Progenitor cell of endocrine pancreas (in vitro differentiated cells): ENCODE measurements at places on chromosomes 1 and 21. TPM values are rescaled to one million over a fixed set of nuclear protein-coding genes. Genes with fewer than 3 reads are reported as not detected.

P3H1 gene
- total RNA-seq: 68.6 and 72.9 TPM in 2 replicates

UBL4B gene
- 0.20 TPM in 1 of 2 replicates, not detected in the other for total RNA-seq

SH2D2A gene
- not detected in 2 replicates for total RNA-seq

HENMT1 gene
- total RNA-seq: 5.9 and 9.1 TPM in 2 replicates

DISC1 gene
- total RNA-seq: 5.2 and 6.1 TPM in 2 replicates

CLEC20A gene
- total RNA-seq: not detected in 2 replicates

NCF2 gene
- total RNA-seq: 0.67 and 1.7 TPM in 2 replicates

ZNF593OS gene
- total RNA-seq: not detected in 2 replicates

CYP4A22 gene
- total RNA-seq: not detected in 2 replicates

GRCh38 chr21:39317134-39318090 is 4.0 kb upstream of the BRWD1 start:
- H3K36me3 ChIP-seq: peaks cover 1% of the 10 kb centered on the region
- H3K27ac ChIP-seq: no peak overlapping the region
- no peak for DNase-seq
- H3K27me3 ChIP-seq: no peaks in the 10 kb centered on the region
- peaks cover 2% of the 10 kb centered on the region for H3K4me1 ChIP-seq

DNA sequence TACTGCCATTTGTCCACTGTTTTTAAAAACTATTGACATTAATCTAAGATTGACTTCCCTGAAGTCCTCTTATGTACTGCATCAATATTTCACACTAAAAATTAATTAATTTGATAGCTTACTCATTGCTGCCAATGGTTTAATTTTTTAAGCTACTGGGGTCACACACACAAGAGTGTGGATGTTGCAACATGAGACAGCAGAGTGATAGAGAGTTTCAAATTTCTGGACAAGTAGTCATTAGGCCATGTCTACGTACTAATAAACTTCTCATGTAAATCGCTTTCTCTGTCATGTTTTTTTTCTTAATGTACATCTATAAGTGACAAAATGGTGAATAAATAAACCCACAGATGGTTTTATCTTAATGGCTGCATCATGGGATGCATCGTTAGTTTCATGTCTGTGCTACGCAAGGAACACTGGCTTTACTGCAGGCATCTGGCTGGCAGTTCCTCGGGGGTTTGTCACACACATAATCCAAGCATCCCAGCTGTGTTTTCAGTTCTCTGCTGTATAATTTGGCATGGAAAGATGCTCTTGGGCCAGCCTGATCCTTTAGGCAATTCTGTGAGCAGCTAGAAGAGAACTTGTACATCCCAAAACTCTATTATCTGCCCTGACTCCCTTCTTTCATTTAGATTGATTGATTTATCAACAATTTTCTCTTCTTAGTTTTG is 16.4 kb upstream of the CHODL start:
- no peak for DNase-seq
- no peaks in the 10 kb centered on the region for H3K36me3 ChIP-seq
- H3K4me3 ChIP-seq: no peak overlapping the region
- H3K4me1 ChIP-seq: no peaks in the 10 kb centered on the region

DNA sequence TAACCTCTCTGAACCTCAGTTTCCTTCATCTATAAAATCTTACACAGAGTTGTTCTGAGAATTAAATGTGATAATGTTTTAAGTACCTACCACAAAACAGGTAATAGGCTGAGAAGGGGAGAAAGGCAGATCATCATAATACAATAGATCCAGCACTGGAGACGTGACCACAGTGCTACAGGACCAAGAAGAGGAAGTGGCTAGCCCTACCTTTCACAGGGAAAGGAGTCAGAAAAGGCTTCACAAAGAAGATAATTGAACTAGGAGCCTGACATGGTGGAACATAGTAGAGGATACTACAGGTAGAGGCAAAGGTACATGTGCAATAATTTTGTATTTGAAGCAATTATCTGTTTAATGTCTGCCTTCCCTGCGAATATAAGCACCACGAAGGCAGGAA is 45.1 kb downstream of the ERI3 start:
- no peak overlapping the region for H3K27ac ChIP-seq
- H3K4me3 ChIP-seq: no peak overlapping the region
- peaks cover 31% of the 10 kb centered on the region for H3K4me1 ChIP-seq
- no peak for DNase-seq
- no peaks in the 10 kb centered on the region for H3K27me3 ChIP-seq
- peaks cover 38% of the 10 kb centered on the region for H3K36me3 ChIP-seq

DNA sequence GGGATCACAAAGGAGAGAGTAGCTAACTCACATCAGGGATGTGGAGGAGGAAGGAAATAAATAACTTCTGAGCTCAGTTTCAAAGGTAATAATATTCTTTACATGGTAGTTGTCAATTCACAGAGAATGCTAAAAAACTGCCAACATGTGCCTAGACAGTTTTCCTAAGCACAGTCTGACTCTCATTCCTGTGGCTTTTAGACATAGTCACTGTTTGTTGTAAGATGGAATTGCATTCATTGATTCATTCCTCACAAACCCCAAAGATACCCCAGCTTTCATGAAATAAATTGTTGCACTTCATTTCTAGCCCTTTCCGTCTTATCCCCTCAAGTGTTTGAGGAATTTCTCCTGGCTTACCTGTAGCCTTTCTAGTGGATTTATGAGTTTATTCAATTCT is 263.9 kb downstream of the NTNG1 start:
- H3K27ac ChIP-seq: no peak overlapping the region
- no peaks in the 10 kb centered on the region for H3K27me3 ChIP-seq

- H3K27ac ChIP-seq: peak overlapping the region; percentile 57
- H3K27me3 ChIP-seq: peaks cover 26% of the 10 kb centered on the region
- H3K4me1 ChIP-seq: peaks cover 15% of the 10 kb centered on the region
- no peak overlapping the region for H3K4me3 ChIP-seq
Observed at GRCh38 chr1:30787856-30788495, 30.4 kb upstream of the LAPTM5 start.

- H3K4me3 ChIP-seq: no peak overlapping the region
- H3K27me3 ChIP-seq: peaks cover 6% of the 10 kb centered on the region
- no peak for DNase-seq
- no peak overlapping the region for H3K27ac ChIP-seq
- no peaks in the 10 kb centered on the region for H3K36me3 ChIP-seq
- peaks cover 9% of the 10 kb centered on the region for H3K4me1 ChIP-seq
Observed at GRCh38 chr1:116287341-116288200, 85.5 kb upstream of the ATP1A1 start.

GRCh38 chr1:91501523-91501851 is 836 bp downstream of the CDC7 start:
- H3K36me3 ChIP-seq: no peaks in the 10 kb centered on the region
- no peak overlapping the region for H3K4me3 ChIP-seq
- H3K4me1 ChIP-seq: peaks cover 25% of the 10 kb centered on the region
- no peaks in the 10 kb centered on the region for H3K27me3 ChIP-seq
- H3K27ac ChIP-seq: no peak overlapping the region

- no peak overlapping the region for H3K27ac ChIP-seq
- H3K36me3 ChIP-seq: no peaks in the 10 kb centered on the region
- no peak overlapping the region for H3K4me3 ChIP-seq
- no peaks in the 10 kb centered on the region for H3K4me1 ChIP-seq
Observed at GRCh38 chr1:221925947-221926346, 184.1 kb upstream of the DUSP10 start.

DNA sequence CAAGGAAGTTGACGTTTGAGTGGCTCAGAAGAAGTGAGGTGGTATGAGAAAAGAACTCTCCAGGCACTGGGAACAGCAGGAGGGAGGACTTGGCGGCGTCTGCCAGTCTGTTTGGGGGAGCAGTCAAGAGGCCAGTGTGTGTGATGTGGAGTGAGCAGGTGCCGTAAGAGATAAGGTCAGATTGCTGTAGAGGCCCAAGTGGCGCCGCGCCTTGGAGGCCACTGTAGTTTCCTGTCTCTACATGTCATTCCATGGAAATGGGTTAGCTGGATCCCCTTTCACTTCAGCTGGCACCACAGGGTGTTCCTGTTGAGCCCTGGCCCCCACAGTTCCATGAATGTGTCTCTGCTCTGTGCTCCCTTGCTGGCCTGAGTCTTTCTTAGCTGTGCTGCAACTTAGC is 35.5 kb upstream of the PTPRF start:
- H3K4me3 ChIP-seq: no peak overlapping the region
- peaks cover 8% of the 10 kb centered on the region for H3K4me1 ChIP-seq
- H3K27ac ChIP-seq: no peak overlapping the region
- no peak for DNase-seq
- no peaks in the 10 kb centered on the region for H3K27me3 ChIP-seq

DNA sequence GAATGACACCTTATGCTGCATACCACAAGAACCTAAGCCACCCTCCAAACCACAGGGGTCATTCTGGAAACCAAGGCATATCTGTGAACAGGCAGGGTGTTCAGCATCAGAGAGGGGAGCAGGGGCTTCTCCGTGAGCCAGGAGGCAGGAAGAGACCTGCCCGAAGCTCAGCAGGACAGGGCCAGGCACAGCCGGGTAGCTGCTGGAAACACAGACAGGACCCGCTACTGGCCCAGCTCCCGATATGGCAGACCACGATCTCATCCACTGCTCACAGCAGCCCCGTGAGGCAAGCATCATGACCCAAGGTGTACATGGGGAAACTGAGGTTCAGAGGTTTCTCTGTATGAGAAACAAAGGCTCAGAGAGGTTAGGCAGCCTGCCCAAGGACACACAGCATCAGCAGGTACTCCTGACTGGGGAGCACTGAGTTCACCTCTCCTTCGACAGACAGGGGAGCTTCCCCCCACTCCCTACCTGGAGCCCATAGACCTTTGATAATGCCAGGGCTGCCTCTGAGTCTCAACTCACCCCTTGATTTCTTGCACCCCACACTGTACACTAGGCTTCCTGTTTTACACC is 317.7 kb downstream of the MATN1 start:
- no peak for DNase-seq
- no peak overlapping the region for H3K27ac ChIP-seq
- no peak overlapping the region for H3K4me3 ChIP-seq
- peaks cover 23% of the 10 kb centered on the region for H3K27me3 ChIP-seq

DNA sequence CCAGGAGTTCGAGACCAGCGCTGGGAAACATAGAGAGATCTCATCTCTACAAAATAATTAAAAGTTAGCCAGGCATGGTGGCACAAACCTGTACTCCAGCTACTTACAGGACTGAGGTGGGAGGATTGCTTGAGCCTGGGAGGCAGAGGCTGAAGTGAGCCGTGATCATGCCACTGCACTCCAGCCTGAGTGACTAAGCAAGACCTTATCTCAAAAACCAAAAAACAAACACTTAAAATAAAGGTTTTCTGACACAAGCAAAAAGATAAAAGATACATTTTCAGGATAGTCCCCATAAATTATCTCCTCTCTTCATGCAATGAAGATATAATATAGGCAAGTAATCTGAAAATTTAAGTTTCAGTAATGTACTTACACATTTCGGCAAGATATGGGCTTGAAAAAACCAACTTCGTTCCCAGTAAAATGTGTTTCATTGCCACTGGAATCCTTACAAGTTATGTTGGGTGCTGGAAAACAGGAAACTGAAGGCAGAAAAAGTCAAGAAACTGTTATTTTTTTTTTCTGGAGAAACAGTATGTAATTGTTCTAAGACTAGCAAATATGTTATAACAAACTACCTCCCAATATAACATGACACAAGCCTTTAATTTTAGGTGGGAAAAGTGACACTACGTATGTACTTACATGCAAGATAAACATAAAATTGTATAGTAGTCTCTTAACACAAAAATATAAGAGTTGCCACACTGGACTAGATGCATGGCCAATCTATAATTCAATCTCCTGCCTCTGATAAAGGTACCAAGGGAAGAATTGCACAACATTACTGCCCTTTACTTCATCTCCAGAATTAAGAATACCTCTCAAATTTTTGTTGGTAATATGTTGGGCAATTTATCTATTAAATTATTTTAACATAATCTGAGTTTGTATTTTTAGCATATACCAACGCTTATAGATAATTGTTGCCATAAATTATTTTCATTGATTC is 15.7 kb downstream of the TM2D1 start:
- no peaks in the 10 kb centered on the region for H3K27me3 ChIP-seq
- H3K36me3 ChIP-seq: peaks cover 21% of the 10 kb centered on the region
- H3K4me3 ChIP-seq: no peak overlapping the region
- peaks cover 6% of the 10 kb centered on the region for H3K4me1 ChIP-seq
- no peak for DNase-seq
- peak overlapping the region; percentile 20 for H3K27ac ChIP-seq

DNA sequence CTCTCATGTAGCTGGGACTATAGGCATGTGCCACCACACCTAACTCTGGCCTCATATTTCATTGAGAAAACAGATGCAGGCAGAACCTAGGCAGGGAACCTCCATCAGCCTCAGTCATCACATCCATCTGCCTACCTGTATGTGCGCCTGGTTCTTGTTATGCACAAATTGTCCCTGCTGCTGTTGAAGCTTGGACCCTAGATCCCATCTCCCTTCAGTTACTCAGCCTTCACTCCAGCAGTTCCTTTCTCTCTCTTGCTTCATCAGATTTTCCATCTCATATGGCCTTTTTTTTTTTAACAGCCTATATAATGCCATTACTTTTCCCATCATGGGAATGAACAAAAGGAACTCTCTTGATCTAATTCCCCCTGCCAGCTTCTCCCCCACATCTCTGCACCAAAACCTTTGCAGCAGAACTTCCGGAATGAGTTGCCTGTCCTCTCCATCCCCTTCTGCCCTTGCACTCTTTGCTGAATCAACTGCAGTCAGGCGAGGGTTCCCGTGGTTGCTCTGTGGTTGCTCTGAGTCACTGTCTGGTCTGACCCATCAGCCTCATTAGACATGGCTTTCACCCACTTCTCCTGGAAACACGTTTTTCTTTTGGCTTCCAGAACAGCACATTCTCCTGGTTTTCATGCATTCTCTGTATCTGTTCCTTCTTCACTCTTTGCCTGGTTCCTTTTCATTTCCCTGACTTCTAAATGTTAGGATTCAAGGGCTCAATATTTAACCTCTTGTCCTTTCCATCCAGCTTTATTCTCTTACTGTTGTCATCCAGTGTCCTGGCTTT is 41.5 kb downstream of the UBE4B start:
- H3K27ac ChIP-seq: peak overlapping the region; percentile 73
- no peaks in the 10 kb centered on the region for H3K27me3 ChIP-seq
- no peaks in the 10 kb centered on the region for H3K4me1 ChIP-seq

- no peak for DNase-seq
- H3K27me3 ChIP-seq: peaks cover 13% of the 10 kb centered on the region
- no peaks in the 10 kb centered on the region for H3K36me3 ChIP-seq
- H3K4me3 ChIP-seq: no peak overlapping the region
Observed at GRCh38 chr1:177798614-177799013, 171.2 kb downstream of the SEC16B start.

GRCh38 chr1:40041466-40041838 is 923 bp downstream of the CAP1 start:
- no peaks in the 10 kb centered on the region for H3K27me3 ChIP-seq
- H3K27ac ChIP-seq: peak overlapping the region; percentile 99
- DNase-seq: no peak
- peaks cover 23% of the 10 kb centered on the region for H3K4me1 ChIP-seq
- H3K4me3 ChIP-seq: peak overlapping the region; percentile 98
